Stimulated activated CD8-positive, alpha-beta memory T cell treated with anti-CD3 and anti-CD28 coated beads, Interleukin-2, amount 100 ng/mL, for 48 hours (primary cell): ENCODE measurements at places on chromosomes 12 and 14.

DNA sequence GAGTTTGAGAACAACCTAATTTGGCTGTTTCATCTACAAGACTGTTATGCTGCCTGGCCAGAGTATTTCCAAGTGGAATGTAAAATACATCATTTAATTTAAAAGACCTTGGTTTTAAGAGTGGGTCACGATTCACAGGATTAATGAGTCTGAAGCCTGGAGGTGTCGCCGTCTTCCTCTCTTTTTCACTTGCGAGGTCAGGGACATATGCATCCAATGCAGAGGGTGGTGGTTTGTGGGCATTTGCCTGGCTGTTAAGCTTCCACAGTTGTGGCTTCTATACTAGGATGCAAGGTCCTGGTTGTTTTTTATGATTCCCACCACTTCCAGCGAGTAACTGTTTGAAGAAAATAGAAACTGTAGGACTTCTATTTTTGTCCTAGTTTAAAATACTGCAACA is 22.8 kb upstream of the RASSF3 start:
- DNase-seq = no peak

- no peak for DNase-seq
Observed at GRCh38 chr12:80559766-80560165, 115.7 kb downstream of the PTPRQ start.

DNA sequence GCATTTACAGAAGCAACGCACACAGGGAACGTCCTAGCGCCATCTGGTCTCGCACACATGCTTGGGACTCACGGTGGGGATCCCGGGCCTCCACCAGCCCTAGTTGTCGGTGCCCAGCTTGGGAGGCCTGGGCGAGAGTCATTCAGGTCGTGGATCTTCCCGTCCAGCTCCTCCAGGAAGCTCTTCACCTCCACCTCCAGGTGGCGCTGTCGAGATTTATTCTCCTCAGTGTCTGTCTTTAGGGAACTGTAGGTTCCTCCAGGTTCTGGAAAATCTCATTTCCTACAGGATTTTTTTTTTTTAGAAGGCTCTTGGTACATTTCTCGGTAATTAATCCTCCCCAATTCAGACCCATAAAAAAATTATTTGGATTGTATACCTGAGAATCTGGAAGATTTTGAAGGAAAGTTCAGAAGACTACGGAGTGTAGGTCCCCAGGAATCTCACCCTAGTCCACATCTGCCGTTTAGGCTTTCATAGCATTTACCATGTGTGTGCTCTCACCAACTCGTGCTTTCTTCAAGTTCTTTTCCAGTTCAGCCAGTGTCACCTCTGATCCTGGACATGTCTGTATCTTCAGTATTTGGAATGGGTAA is 910.0 kb downstream of the TMEM121 start:
- peak; percentile 57 for DNase-seq

GRCh38 chr14:90715993-90716392 is 100.2 kb downstream of the TTC7B start:
- DNase-seq = no peak

GRCh38 chr12:89999699-90000505 is 291.3 kb upstream of the ATP2B1 start:
- no peak for DNase-seq

DNA sequence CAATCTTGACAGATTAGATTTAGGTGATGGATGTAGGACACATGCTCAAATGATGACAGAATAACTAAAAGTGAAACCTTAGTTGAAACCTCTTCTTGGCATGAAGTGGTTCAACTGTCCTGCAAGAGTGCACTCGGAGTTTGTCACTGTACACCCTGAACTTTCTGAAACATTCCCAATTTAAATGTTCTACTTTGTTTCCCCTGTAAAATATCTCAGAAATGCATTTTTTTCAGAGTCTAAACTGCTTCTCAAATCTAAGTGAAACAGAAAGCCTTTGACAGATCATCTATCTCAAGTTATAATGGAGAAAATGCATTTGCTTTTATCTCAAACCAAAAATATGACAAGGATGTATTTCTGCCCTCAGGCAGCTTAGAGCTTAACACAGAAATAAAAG is 66.0 kb downstream of the BHLHE41 start:
- DNase-seq = no peak
